ENCODE measurements at places on chromosomes 11 and 22. TPM values are rescaled to one million over a fixed set of nuclear protein-coding genes. Genes with fewer than 3 reads are reported as not detected.
A peak's percentile ranks its signal among the peaks of the same experiment; 100 is the strongest.

HINFP gene
- total RNA-seq, result 8.1 TPM

PIK3IP1 gene
- 12.9 TPM for total RNA-seq

DNA sequence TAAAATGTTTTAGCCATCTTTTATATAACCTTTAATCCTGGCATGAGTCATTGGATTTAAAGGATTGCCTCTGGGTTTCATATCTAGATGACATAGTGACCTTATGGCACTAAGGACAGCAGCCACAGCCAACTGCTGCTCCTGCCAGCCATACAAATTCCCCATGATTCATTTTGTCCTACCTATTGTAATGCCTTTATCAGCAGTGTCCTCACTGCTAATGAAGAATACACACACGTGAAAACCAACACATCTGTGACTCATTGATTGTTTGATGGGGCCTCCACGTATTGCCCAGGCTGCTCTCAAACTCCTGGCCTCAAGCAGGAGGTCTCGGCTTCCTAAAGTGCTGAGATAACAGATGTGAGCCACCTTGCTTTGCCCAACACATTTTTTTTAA is 1.8 kb downstream of the LDHAL6A start:
- H3K27me3 ChIP-seq, result peaks cover 6% of the 10 kb centered on the region
- no peak for DNase-seq
- no peak overlapping the region for H3K27ac ChIP-seq
- H3K36me3 ChIP-seq, result no peaks in the 10 kb centered on the region
- H3K4me3 ChIP-seq, result no peak overlapping the region

DNA sequence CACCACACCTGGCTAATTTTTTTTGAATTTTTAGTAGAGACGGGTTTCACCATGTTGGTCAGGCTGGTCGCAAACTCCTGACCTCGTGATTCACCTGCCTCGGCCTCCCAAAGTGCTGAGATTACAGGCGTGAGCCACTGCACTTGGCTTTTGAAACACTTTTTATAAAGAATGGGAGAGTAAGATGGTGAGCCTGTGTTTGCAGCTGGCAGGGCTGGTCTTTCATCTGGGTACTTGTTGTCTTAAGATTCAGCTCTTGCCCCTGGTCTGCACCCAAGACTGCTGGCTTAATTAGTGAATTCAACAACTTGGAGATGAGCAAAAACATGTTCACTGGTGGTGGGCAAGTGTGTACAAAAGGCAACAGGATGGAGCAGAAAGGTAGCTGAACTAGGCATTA is 4.0 kb downstream of the TSPAN18 start:
- no peak overlapping the region for H3K27ac ChIP-seq
- no peak for DNase-seq
- H3K4me1 ChIP-seq, result no peaks in the 10 kb centered on the region
- H3K36me3 ChIP-seq, result no peaks in the 10 kb centered on the region
- no peak overlapping the region for H3K4me3 ChIP-seq

- no peaks in the 10 kb centered on the region for H3K27me3 ChIP-seq
- H3K27ac ChIP-seq, result no peak overlapping the region
- H3K36me3 ChIP-seq, result peaks cover 15% of the 10 kb centered on the region
- DNase-seq, result peak; percentile 80
- peaks cover 23% of the 10 kb centered on the region for H3K4me1 ChIP-seq
These were observed 24.7 kb downstream of the LAYN start for GRCh38 chr11:111565114-111565720.

RNF141 gene
- 18.6 TPM for total RNA-seq

CD3E gene
- total RNA-seq, result not detected

DSCAML1 gene
- total RNA-seq, result not detected

- peaks cover 19% of the 10 kb centered on the region for H3K36me3 ChIP-seq
- DNase-seq, result no peak
- no peaks in the 10 kb centered on the region for H3K27me3 ChIP-seq
- peaks cover 19% of the 10 kb centered on the region for H3K4me1 ChIP-seq
These were observed 88.6 kb downstream of the TEAD1 start for GRCh38 chr11:12762696-12763324.

DNA sequence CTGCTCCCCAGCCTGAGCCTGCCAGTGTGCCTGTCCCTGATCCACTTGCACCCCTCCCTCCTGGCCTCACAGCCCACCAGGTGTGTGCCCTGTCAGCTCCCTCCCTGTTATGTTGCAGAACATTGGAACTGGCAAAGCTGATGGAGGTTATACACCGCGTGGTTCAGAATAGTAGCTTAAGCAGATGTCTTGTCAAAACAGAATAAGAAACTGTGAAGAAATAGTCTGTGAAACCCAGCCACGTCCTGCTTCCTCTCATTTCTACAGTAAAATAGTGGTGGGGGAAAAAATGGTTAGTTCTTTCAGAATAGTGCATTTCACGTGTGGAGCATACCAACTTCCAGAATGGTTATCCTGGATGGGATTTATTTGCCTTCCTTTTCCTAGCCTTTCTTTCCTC is 161.2 kb upstream of the NAV2 start:
- peaks cover 43% of the 10 kb centered on the region for H3K27me3 ChIP-seq
- no peak for DNase-seq
- no peaks in the 10 kb centered on the region for H3K36me3 ChIP-seq
- no peaks in the 10 kb centered on the region for H3K4me1 ChIP-seq

- H3K27ac ChIP-seq, result no peak overlapping the region
- no peaks in the 10 kb centered on the region for H3K36me3 ChIP-seq
- H3K27me3 ChIP-seq, result no peaks in the 10 kb centered on the region
These were observed 11.6 kb downstream of the HTR3A start for GRCh38 chr11:113986351-113987140.

HBG2 gene
- total RNA-seq, result not detected

ADAMTS8 gene
- under 0.01 TPM for total RNA-seq

- H3K27me3 ChIP-seq, result no peaks in the 10 kb centered on the region
- H3K4me1 ChIP-seq, result peaks cover 21% of the 10 kb centered on the region
- no peak for DNase-seq
- H3K27ac ChIP-seq, result no peak overlapping the region
- peak overlapping the region; percentile 15 for H3K4me3 ChIP-seq
- peaks cover 6% of the 10 kb centered on the region for H3K36me3 ChIP-seq
These were observed 1.7 kb downstream of the IFITM1 start for GRCh38 chr11:315516-315994.

DNA sequence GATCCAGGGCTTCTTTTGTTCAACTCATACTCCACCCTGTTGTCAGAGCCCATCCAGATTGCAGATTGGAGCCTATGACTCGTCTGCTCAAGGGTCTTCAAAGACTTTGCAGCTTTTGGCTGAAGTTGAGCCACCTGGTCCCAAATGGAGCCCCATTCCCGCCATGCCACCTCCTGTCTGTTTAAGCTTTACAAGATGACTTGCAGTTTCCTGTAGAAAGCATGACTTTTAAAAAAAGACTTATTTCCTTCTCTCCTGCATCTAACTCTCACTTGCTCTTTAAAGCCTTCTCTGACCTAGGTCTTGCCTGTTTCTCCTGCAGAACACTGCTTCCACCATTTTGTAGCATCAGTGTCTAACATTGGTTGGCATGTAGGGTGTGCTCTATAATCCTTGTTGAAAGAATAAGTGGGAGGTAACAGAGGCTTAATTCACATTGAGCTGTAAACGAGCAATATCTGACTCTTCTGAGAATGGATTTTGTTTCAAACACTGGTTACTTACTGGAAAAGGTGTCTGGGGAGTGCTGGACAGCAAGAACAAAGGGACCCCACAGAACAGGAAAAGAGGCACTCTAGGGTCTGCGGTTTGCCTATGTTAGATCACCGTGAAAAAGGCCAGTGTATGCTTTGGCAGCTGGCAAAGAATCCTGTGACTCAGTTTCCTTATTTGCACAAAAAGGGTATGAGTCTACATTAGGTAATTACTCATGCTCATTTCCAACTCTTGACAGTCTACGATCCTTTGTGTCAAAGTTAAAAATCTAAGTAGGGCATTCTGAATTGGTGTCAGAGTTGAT is 30.3 kb downstream of the NF2 start:
- peaks cover 5% of the 10 kb centered on the region for H3K36me3 ChIP-seq
- no peak overlapping the region for H3K27ac ChIP-seq
- H3K4me1 ChIP-seq, result peaks cover 11% of the 10 kb centered on the region
- H3K27me3 ChIP-seq, result no peaks in the 10 kb centered on the region
- peak; percentile 26 for DNase-seq

LRRC32 gene
- 5.2 TPM for total RNA-seq

DNA sequence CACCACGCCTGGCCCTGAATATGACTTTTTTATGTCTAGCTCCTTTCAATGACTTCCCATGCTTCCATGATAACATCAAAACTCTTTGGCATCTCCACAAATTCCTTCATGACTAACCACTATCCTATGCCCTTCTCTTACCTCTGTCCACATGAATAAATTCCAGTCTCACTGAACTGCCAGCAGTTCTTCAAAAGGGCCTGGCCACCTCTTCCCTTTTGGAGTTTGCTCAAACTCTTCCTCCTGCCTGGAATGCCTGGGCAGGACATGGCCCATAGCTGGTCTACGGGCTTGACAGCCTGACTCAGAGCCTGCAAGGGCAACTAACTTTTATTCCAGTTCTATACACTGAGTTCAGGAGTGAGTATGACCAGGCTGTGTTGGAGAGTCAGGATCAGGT is 41.8 kb upstream of the ZBTB16 start:
- H3K27me3 ChIP-seq, result no peaks in the 10 kb centered on the region
- no peak overlapping the region for H3K27ac ChIP-seq
- no peak overlapping the region for H3K4me3 ChIP-seq
- no peak for DNase-seq

- DNase-seq, result no peak
- H3K4me1 ChIP-seq, result no peaks in the 10 kb centered on the region
- H3K36me3 ChIP-seq, result no peaks in the 10 kb centered on the region
- no peak overlapping the region for H3K27ac ChIP-seq
- H3K4me3 ChIP-seq, result no peak overlapping the region
These were observed 82.9 kb upstream of the UBASH3B start for GRCh38 chr11:122572592-122572991.

NXPE1 gene
- not detected for total RNA-seq

CCDC89 gene
- 9.4 TPM for total RNA-seq

DNA sequence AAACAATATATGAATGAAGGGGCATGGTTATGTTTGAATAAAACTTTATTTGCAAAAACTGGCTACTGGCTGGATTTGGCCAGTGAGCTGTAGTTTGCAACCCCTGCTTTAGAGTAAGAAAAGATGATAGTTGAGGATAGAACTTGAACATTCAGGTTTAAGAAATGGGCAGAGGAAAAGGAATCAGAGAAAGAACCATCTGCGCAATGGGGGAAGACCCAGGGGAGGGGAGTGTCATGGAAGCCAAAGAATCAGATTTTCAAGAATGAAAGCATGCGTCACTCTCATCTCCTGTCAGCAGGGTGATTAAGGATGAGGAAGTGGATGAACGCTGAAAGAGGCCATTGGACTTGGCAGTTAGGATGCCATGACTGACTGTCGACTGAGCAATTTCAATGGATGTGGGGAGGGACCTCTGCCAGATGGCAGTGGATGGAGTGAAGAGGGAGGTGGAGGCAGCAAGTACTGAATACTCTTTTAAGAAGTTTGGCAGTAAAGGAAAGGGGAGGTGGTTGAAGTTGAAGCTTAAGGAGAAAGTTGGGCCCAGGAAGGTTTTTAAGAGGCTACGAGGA is 21.2 kb downstream of the FAT3 start:
- H3K27me3 ChIP-seq, result no peaks in the 10 kb centered on the region
- H3K4me3 ChIP-seq, result no peak overlapping the region
- H3K36me3 ChIP-seq, result no peaks in the 10 kb centered on the region
- no peak for DNase-seq
- no peak overlapping the region for H3K27ac ChIP-seq

PLAAT2 gene
- total RNA-seq, result not detected

DNA sequence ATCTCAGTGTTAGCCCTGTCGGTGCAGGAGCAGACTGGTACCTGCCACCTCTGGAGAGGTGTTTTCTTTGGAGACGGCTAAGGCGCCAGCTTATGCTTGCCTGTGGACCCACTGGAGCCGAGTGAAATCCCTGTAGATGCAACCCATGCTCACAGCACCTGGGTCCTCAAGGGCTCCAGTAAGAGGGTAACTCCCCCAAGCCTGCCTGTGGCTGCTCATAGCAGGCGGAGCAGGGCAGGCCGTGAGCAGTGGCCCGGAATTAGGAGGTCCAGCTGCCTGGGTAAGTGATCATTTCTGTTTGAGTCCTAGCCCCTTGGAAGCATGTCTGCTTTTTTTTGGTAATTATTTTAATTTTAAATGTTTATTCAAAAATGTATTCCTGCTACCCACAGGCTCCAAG is 43.8 kb downstream of the NAT10 start:
- no peak overlapping the region for H3K27ac ChIP-seq
- H3K36me3 ChIP-seq, result peaks cover 47% of the 10 kb centered on the region
- H3K4me3 ChIP-seq, result no peak overlapping the region
- no peak for DNase-seq
- H3K27me3 ChIP-seq, result no peaks in the 10 kb centered on the region

- no peaks in the 10 kb centered on the region for H3K27me3 ChIP-seq
- H3K36me3 ChIP-seq, result no peaks in the 10 kb centered on the region
- H3K4me1 ChIP-seq, result peaks cover 24% of the 10 kb centered on the region
- DNase-seq, result no peak
These were observed 8.6 kb downstream of the OAF start for GRCh38 chr11:120219232-120219937.

- H3K4me3 ChIP-seq, result no peak overlapping the region
- H3K27me3 ChIP-seq, result no peaks in the 10 kb centered on the region
- DNase-seq, result no peak
- H3K36me3 ChIP-seq, result peaks cover 29% of the 10 kb centered on the region
- no peak overlapping the region for H3K27ac ChIP-seq
These were observed 7.9 kb downstream of the KDM2A start for GRCh38 chr11:67126986-67127385.

ATXN10 gene
- total RNA-seq, result 119 TPM

DNA sequence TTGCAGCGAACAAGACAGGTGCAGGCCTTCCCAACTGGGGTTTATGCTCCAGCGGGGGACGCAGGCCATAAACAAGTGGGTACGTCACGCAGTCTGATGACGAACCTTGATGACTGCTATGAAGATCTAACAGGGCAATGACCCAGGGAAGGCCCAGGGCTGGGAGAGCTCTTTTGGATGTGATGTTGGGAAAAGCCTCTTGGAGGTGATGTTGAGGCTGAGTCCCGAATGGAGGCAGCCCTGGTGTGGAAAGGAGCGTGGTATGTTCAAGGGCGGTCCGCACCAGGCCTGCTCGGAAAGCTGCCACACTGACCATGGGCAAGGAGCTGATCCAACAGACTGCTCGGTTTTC is 5.8 kb downstream of the FADS2 start:
- no peaks in the 10 kb centered on the region for H3K27me3 ChIP-seq
- H3K4me3 ChIP-seq, result no peak overlapping the region
- H3K36me3 ChIP-seq, result peaks cover 15% of the 10 kb centered on the region
- H3K4me1 ChIP-seq, result peaks cover 15% of the 10 kb centered on the region
- H3K27ac ChIP-seq, result no peak overlapping the region
- DNase-seq, result no peak

KBTBD3 gene
- 2.2 TPM for total RNA-seq

GRCh38 chr11:104738208-104738607 is 160.1 kb downstream of the CASP12 start:
- H3K27me3 ChIP-seq, result no peaks in the 10 kb centered on the region
- H3K4me3 ChIP-seq, result no peak overlapping the region
- H3K36me3 ChIP-seq, result no peaks in the 10 kb centered on the region

KIF18A gene
- total RNA-seq, result 37.2 TPM

GRCh38 chr11:20035375-20035700 is 124.9 kb downstream of the DBX1 start:
- H3K27me3 ChIP-seq, result no peaks in the 10 kb centered on the region
- DNase-seq, result no peak
- H3K4me1 ChIP-seq, result peaks cover 26% of the 10 kb centered on the region
- no peak overlapping the region for H3K4me3 ChIP-seq
- peaks cover 5% of the 10 kb centered on the region for H3K36me3 ChIP-seq

GRCh38 chr11:77081976-77082836 is 15.4 kb downstream of the CAPN5 start:
- peaks cover 4% of the 10 kb centered on the region for H3K36me3 ChIP-seq
- peaks cover 15% of the 10 kb centered on the region for H3K4me1 ChIP-seq
- no peak for DNase-seq
- peak overlapping the region; percentile 11 for H3K27ac ChIP-seq
- H3K27me3 ChIP-seq, result no peaks in the 10 kb centered on the region
- no peak overlapping the region for H3K4me3 ChIP-seq

GRCh38 chr11:106765469-106766258 is 252.6 kb downstream of the GUCY1A2 start:
- H3K4me1 ChIP-seq, result no peaks in the 10 kb centered on the region
- no peak overlapping the region for H3K27ac ChIP-seq
- no peak overlapping the region for H3K4me3 ChIP-seq
- no peaks in the 10 kb centered on the region for H3K27me3 ChIP-seq
